SW 1271 (cell line): ENCODE measurements at places on chromosomes 3 and 15.

GRCh38 chr3:138187296-138188012 is at the start of gene ARMC8:
TSS of gene ARMC8 (plus strand) at chr3:138187301. CDS start at chr3:138187555, 254 bp downstream.
- DNase-seq = peak; percentile 55

- DNase-seq = no peak
Measured at GRCh38 chr3:37014620-37015019, 21.3 kb downstream of the MLH1 start.

DNA sequence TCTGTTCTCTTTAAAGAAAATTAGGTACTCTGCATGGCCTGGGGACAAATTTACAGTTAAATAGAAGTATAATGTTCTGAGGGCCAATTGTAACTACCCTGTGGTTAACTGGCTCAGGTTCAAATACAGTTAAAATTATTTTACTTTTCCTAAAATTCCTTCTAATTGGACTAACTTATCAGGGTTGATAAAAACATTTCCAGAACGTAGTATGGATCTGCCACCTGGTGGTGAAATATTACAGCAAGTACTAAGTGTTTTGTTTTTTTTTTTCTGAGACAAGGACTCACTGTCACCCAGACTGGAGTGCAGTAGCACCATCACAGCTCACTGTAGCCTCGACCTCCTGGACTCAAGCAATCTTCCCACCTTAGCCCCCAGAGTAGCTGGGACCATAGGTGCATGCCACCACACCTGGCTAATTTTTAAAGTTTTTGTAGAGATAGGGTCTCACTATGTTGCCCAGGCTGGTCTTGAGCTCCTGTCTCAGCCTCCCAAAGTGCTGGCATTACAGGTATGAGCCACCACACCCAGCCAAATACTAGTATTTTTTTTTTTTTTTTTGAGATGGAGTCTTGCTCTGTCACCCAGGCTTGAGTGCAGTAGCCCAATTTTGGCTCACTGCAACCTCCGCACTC is 29.2 kb downstream of the NEO1 start:
- DNase-seq = peak; percentile 6

- DNase-seq = no peak
Measured at GRCh38 chr15:73631915-73632669, 1.1 kb downstream of the NPTN start.

GRCh38 chr15:75366163-75366562 is 2.2 kb downstream of the MAN2C1 start:
- no peak for DNase-seq

- DNase-seq = no peak
Measured at GRCh38 chr15:26864664-26865191, 2.1 kb upstream of the GABRA5 start.

DNA sequence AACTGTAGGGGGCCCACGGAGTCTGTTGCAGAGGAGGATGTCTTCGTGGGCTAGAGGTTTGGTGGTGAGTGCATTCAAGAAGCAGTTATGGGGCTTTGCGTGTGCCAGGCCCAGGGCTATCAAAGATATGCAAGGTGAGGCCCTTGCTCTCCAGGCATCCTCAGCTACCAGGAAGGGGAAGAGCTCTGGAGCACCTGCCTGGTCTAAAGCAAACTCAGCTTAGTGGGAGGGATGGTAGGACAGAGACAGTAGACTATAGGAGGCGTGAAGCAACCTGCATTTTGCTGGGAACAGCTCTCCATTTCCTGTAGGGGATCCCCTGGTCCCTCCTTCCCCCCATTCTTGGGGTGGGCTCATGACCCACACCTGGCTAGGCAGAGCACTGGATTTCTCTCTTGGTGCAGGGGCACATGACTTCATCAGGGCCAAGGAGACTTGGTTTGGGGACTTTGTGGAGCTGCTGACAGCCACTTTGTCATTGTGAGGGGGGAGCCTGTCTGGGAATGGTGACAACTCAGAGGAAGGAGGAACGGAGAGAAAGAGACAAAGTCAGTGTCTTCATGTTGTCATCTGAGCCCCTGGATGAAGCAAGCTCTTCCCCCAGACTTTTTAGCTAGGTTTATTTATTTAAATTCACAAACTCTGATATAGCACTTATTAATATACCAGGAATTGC is 8.6 kb upstream of the EEFSEC start:
- DNase-seq = no peak

GRCh38 chr15:92429378-92430068 is 35.8 kb downstream of the ST8SIA2 start:
- no peak for DNase-seq

- no peak for DNase-seq
Measured at GRCh38 chr3:46851364-46852333, 11.6 kb downstream of the MYL3 start.

DNA sequence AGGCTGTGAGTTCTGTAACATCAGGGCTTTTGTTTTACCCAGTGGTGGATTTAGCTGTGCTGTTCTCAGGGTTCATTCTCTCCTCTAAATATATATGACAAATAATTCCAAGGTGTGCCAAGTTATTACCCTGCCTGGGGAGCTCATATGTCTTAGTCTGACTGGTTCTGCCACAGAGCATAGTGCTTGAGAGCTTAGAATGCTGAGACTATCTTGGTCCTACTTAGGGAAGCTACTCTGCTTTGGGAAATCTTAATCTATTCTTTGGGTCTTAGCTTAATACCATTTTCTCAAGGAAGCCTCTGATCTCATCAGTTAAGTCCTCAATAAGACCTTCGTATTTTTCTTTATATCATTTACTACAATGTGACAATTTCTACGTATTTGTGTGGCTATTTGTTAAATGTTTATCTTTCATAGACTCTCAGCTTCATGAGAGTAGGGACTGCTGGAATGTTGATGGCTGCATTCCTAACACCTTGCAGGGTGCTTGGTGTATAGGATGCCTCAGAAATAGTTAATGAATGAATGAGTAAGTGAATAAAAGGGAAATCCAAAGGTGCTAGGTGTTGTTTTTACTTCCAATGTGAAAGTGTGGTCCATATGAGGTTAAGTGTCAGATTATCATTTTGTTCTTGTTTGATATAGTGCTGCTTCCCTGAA is 1.8 kb downstream of the OTOL1 start:
- no peak for DNase-seq

DNA sequence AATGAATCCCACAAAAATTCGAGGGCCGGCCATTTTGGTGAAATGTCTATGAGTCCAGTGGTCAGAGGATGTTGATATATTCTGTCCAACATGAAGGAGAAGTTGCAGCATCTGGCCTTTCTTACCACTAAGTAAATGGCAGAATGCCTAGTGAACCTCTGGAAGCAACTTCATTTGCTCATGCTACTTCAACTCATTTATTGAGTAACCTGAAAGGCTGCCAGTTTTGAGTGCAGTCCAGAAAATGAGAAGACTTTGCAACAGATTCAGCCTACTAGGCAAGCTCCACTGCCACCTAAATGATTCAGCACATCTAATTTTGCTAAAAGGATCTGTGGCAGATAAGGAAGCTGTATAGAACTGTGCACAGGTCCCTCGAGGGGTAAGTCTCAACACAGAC is 265.0 kb downstream of the OPA1 start:
- no peak for DNase-seq

GRCh38 chr15:39331584-39331983 is 249.3 kb upstream of the THBS1 start:
- no peak for DNase-seq

DNA sequence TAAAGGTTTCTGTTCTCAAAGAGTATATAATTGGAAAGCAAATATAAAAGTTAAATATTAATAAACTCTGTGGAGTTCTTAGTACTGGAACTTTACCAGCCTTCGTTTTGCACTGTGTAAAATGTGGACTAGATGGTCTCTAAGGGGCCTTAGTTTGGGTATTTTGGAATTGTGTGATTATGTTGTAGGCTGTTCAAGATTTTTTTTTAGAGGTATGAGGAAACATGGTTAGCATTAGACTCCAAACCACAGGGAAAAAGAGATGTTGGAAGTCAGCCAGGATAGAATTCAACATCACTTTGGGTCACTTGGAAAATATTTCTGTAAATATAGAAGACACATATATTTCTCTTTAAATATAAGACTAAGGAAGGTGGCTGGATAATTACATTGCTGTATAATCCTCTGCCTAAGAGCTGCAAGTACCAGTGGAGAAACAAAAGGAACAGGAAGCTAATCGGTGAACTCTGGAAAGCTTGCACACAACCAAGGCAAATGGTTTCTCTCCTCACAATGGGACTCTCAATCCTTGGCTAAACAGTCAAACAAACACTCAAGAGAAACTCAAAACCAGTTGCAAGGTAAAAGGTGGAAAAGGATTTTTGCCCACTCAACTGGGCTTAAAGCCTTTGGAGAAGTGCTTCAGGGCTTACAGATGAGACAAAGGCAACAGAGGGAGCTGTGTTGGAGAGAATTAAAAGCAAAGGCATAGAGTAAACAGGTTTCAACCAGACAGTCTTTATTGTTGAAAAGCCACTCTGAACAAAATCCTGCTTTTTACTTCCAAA is 141.7 kb downstream of the NR1D2 start:
- no peak for DNase-seq

DNA sequence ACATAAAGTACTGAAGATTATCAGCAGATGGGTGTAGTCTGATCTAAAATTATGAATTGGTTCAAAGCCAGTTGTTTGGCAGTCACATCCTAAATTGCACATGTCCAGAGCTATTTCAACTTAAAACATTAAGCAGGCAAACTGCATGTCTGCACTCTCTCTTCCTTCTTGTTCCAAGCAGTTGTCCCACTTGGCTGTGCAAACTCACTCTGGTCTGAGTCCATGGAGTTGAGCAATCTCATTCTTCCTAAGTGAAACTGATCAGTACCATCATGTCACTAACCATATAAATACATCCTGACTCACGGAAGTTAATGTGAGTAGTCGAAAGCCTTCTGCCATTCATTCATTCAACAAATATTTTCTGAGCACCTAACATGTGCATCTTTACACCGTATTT is 353.0 kb downstream of the ROBO1 start:
- DNase-seq = no peak

DNA sequence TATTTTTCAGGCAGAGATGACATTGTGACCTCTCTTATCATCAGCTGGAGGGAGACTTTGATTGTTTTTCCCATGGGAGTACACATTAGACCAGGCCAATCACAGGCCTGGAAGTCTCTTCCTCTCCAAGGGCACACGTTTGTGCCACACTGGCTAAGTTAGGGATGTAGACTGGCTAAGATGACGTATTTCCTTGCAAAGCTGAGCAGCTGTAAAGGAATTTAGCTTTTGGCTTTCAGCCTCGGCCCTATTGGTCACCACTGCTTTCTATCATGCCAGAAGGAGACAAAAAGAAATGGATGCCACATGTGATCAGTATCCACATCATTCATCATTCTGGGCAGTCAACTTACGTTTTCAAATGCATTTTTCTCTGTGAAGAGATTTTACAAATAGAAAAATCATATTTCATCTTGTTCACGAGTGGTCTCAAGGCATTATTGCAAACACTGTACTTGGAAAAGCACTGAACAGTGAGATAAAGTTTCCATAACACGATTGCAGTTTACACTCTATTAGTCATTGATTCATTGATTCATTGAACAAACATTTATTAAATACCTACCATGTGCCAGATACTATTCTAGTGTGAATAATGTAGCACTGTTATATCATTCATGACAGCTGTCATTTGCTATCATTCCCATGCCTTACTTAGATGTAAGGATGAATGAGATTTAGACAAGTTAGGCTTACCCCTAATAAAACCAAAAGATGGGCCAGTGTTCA is 27.0 kb upstream of the RNF7 start:
- DNase-seq = no peak

DNA sequence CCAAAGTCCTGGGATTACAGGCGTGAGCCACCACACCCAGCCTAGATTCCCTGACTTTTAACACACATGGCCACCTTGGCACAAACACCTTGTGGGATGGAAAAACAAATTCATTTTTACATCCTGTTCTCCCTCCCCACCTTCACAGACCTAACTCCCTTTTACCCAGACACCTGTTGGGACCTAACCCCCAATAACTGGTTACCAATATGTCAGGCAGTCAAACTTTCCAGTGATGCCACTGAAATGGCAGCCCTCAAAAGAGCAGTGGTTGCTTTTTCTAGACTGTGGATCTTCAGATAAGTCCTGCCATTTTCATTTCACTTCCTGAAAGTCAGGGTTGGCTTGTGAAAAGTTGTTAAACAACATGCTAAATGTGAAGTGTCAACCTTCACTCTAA is 34.9 kb downstream of the SIN3A start:
- DNase-seq = no peak

DNA sequence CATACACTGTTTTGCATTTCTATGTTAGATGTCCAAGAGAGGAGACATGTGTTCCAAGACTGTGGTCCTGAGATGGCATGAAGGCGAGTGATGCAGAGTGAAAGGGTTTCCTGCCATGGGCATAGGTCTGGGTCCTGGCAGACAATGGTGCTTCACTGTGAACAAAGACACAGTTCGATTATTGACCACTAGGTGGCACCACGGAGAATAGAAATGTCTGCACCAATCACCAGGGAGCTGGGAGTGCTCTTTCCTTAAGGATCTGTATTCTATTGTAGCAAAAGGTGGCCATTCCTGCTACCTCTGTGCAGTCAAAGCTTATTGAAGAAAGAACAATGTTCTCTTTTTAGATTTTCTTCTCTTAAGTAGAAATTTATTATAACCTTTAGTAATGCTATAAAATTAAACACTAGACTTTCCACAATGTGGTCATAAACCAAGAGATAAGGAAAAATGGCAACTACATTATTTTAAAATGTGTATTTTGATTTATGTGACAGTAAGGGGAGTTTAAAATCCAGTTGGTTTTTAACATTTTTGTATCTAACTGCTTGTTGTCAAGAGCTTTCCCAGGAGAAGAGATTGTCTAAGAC is 88.7 kb downstream of the GABRG3 start:
- peak; percentile 23 for DNase-seq
